Midbrain (tissue), 1 donor: ENCODE measurements at places on chromosomes 7 and 10.

- no peak for DNase-seq
Measured at GRCh38 chr10:71537125-71537524, 140.4 kb downstream of the CDH23 start.

DNA sequence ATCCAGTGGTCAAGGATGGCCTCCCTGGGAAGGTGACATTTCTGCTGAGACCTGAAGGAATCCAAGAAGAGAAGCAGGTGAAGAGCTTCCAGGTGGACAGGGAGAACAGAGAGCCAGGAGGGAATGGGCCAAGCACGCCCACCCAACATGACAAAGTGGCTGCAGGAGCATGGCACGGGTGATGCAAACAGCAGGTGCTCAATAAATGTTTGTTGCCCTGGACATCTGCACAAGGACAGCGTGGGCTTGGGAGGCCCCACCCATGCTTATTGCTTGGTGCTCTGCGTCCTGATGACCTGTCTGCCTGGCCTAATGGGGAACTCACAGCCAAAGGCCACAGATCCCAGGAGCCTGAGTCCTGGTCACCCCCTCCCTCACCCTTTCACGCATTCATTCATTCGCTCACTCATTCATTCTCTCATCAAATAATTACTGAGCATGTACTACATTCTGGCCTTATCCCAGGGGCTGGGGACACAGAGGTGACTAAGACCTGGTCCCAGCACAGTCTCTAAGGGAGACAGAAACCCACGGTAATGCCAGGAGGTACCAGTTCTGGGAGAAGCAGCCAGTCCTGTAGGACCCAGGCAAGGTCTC, 13.1 kb downstream of the RHBDD2 start:
- DNase-seq, result no peak

DNA sequence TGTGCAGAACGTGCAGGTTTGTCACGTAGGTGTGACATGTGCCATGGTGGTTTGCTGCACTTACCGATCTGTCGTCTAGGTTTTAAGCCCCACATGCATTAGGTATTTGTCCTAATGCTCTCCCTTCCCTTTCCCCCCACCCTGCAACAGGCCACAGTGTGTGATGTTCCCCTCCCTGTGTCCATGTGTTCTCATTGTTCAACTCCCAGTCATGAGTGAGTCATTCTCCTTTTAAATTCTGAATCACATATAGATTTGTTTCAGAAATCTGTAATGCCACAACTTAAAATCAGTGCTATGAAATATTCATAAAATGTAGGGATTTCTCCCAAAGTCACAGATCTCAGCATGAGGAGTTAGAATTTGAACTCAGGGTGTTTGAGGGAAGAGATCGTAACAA, 552.5 kb upstream of the MBL2 start:
- no peak for DNase-seq

GRCh38 chr7:63031838-63032436, 966.7 kb upstream of the ZNF722 start:
- DNase-seq, result no peak
